ENCODE measurements at places on chromosomes 11 and 22. TPM values are rescaled to one million over a fixed set of nuclear protein-coding genes. Genes with fewer than 3 reads are reported as not detected.

GRCh38 chr11:19929655-19930054 is 217.0 kb downstream of the NAV2 start:
- no peak for DNase-seq

DDTL gene
- not detected for total RNA-seq

DNA sequence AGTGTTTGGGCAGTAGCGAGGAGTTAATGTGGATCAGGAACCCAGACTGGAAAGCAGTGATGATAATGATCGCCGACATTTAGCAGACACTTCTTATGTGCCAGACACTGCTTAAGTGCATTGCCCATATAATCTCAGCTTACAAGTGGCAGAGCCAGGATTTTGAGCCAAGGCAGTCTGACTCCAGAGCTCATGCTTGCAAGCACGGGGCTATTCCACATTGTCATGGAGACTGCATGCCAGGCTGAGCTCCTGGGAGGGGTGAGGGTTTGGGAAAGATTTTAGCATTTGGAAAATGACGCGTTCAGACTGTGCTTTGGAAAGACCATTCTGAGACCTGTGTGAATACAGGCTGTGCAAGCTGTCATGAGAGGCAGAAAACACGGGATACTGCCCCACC is 302.7 kb downstream of the DDX10 start:
- no peak for DNase-seq

DNA sequence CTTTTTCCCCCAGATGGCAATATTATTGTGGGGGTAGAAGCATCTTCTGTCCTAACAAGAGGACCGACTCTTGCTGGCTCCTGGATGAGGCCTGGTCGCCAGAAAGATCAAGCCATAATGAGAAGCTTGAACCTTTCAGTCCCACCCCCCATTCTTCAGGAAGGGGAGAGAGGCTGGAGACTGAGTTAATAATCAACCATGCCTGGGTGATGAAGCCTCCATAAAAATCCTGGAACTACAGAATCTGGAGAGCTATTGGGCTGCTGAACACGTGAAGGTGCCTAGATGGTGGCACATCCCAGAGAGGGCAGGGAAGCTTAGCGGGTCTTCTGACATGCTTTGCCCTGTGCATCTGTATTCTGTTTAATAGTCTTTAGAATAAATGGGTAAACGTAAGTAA is 16.3 kb downstream of the AP5B1 start:
- no peak for DNase-seq

LRRC32 gene
- total RNA-seq = 0.75 TPM
